DMS53 (cell line): ENCODE measurements at places on chromosomes 1 and 21.

GRCh38 chr21:44351535-44352252 is 1.7 kb upstream of the TRPM2 start:
- DNase-seq: no peak

DNA sequence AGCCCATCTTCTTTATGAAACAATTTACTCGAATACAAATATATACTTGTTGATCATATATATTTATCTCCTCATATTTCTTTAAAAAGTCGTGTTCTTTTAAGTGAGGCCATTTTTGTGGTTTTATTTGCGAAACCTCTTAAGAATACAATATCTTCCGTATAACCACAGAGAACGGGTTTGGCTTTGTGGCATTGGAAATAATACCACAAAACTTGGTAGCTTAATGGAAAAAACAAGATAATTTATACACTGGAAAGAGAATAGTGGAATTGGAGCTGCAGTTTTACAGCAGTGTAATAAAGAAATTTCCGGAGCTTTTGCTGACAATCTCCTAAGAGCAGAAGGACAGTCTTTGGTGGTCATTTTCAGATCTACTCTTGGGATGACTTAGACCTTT is 29.4 kb downstream of the PTGFR start:
- no peak for DNase-seq

DNA sequence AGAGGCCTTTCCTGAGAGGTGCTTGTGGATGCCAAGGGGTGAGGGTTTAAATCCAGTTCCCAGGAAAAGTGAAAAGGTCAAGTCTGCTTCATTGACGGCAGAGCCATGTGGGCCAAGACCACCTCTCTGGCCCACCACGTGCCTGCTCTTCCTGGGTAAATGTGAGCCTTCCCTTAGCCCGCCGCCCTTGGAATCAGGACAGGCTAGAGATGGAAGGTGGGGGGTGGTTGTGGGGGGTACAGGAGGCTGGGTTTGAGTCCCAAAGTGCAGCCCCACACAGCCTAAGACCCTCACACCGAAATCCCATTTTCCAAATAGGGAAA is 104.4 kb downstream of the EPHB2 start:
- DNase-seq: no peak

DNA sequence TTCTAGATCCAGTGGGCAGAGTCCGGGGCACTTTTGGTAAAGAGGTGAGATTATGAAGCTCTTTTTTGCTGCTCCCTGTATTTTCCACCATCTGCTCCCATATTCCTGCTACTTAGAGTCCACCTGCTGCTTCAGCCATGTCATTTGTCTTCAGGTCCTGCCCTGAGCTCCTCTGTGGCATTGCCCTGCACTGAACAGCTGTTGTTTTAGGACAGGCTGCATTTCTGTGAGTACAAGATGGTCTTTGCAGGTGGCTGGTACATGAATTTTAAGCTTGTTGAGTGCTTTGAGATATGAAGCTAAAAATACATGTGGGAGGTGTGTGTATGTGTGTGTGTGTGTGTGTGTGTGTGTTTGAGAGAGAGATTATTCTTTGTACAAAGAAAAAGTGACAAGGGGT is 21.9 kb downstream of the MT1HL1 start:
- peak; percentile 13 for DNase-seq
